H4 (cell line): ENCODE measurements at places on chromosomes 16 and 17.

DNA sequence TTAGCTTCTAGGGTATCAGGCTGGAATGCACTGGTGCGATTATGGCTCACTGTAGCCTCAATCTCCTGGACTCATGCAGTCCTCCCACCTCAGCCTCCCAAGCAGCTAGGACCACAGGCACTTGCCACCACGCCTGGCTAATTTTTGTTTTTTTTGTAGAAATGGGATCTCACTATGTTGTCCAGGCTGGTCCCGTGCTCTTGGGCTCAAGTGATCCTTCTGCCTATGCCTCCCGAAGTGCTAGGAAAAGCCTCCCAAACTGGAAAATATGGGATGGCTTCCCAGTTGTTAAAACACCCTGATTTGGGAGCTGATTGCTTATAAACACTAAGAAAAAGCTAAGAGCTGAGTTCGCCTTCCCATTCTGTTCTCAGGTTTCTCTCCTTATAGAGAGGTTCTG, 6.6 kb upstream of the ZNF263 start:
- DNase-seq: no peak

DNA sequence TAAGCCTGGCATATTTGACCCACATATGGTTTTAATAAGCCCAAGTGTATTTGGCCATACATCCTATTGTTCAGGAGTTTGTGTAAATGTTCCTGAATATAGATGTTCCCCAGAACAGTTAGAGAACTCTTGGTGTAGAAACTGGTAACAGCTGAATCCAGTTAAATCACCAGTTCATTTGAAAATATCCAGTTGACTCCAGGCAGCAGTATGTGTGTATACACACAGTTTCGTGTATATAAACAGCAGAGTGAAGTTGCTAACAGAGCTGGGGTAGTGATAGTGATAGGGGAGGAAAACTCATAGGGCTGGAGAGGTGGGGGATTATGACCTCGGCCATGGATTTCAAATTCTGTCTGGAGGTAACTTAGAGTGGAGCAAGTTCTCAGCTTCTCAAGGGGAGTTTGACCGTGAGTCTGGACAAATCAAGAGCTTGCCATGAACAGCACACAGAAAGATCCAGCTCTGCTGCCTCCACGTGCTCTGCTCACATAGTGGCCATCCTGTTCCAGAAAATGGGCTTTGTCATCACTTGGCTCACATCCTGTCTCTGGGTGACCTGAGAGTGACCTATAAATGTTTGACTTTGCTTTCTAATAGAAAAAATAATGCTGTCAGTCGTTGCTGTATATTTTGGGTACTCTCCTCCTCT, 30.6 kb upstream of the MMD start:
- peak; percentile 89 for DNase-seq

GRCh38 chr16:4160658-4161430, 44.6 kb upstream of the ADCY9 start:
- DNase-seq: no peak

DNA sequence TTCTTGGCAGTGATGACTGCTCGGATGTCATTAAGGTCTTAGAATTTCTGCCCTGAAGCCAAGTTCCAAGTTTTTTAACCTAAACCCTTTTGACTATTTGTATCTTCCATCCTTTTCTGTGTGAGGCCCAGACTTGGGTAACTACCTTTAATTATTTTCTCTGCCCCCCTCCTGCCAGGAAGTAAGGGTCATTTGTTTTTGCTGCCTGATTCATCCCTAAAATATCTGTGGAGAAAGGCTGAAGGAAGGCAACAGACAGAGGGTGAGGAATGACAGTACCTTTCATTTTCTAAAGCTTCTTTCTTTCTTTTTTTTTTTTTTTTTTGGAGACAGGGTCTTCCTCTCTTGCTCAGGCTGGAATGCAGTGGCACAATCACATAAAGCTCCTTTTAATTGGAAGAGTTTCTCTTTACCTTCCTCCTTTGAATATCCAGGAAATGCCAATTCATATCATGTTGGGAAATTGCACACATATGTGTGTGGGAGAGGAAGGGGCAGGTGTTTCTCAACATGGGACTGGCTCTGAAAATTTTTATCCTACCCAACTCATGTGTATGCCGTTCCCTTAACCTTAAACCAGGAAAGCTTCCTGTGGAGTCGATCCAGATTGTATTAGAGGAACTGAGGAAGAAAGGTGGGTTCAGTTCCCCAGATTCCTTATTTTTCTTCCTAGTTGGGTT, 957 bp downstream of the VPS25 start:
- DNase-seq: no peak

GRCh38 chr17:32235588-32235987, 30.0 kb upstream of the RHBDL3 start:
- no peak for DNase-seq
